ENCODE measurements at places on chromosomes 5 and 9.

DNA sequence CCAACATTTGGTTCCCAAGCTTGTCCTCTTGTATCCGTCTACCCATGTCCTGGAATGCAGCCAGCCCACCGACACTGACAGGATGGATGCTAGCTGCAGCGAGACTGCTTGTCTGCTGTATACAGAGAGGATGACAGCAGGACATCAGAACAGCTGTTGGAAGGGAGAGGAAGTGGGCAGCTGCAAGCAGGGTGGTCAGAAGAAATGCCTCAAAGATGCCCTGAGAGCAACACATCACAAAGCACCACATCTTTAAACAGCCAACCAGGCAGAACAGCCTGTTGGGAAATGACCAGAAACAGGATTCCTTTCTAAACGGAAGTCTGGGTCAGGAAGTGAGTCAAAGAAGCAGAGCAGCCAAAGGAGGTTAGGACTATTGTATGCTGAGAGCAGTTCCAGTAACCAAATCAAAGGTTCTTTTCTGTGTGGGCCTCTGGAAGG lies 219.1 kb downstream of the NDUFS4 start:
- DNase-seq: peak; percentile 60

DNA sequence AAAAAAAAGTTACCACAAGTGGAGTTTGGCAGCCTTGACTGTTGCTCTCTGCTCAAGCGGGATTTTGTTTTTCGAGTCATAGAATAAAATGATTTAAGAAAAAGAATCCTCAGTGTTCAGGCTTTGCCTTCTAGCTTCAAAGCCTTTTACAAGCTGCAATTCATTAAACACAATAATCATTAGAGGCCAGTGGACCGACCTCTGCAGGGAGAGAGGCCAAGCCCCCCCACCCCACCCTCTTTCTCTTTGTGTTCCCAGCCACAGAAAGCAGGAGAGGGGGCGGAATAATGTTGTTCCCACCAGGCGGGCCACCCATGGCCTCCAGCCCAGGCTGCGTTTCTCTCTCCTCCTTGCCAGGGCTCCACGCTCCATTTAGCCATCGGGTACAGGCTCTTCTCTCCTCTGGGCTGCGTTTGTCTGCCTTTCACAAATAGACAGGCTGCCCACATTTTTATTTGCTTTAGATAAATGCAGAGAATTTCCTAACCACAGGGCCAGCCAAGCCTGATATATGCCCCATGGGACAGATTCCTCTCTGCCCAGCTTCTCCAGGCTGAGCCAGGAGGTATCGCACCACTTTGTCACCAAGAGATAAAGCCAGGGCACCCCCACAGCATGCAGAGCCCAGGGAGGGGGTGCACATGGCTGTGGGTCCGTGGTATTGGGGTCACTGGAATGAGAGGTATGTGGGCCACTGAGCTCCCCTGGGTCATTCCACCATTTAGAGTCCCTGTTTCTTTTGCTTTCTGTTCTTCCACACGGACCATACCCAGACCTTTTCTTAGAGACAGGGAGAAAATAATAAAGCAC lies 318.8 kb downstream of the PIK3R1 start:
- peak; percentile 78 for DNase-seq

- DNase-seq: no peak
Measured at GRCh38 chr9:68896486-68896885, 117.4 kb downstream of the PRKACG start.

DNA sequence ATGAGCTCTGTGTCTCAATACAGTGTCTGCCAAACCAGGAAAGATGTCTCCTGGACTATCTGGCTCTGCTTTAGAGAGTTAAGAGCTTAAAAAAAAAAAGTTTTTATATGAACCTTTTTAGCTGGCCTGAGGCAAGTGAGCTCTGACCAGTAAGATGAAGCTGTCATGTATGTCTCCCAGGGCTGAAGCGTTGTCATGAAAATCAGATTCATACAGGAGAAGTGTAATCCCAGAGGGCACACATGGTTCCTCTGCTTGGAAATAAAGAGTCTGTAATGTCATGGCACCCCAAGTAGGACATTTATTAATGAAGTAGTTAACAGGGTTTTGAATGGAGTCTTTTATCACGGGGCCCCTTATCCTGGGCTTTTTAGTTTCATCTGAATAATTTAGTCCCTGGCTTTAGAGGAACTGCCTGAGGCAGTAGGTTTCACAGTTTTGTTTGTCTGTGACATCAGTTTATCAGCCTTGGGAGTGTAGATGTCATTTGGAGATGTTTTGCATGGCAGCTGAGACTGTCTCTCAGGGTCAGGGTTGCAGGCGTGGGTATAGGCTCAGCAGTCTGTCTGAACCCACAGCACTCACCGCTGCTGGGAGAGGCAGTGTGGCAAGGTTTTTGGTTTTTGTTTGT lies 223.3 kb downstream of the DIRAS2 start:
- no peak for DNase-seq

DNA sequence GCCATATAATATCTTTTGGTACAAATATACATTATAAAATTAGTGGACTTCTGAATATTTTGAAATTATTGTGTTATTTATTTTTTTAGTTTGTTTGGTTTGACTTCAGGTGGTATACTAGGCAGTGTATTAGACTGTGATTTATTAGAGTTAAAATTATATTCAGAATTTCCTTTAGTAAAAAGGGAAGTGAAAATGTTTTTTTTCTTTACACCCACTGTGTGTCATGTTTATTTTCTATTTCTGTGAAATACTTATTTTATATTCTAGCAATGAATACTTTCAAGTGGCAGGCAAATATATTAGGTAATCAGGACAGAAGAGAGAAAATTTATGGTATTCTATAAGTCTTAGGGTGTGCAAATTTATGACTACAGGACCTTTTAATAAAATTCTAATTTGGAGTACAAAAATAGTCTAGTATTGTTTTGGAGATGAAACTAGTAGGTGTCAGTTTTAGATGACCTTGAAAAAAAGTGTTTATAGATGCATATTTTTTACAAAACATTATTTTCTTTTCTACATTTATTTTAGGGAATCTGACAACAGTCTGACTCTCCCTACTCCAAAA lies 8.8 kb downstream of the CSNK1G3 start:
- no peak for DNase-seq

- peak; percentile 13 for DNase-seq
Measured at GRCh38 chr5:143680672-143681259, 131.2 kb upstream of the HMHB1 start.

DNA sequence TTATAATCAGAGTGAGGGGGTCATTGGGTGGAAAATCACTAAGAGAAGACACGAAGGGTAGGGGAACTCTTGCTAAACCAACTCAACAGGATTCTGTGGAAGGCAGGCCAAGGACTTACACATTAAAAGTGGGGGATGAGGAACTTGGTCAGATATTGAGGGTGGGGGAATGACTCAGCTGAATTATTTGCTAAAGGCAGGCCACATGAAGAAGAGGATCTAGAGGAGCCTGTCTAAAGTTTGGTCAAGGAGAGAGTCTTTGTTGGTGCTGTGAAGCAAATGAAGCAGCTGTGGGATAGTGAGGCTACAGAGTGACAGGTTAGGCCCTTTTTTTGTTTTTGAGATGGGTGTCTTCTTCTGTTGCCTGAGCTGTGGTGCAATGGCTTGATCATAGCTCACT lies 63.9 kb upstream of the SPRY4 start:
- peak; percentile 18 for DNase-seq

DNA sequence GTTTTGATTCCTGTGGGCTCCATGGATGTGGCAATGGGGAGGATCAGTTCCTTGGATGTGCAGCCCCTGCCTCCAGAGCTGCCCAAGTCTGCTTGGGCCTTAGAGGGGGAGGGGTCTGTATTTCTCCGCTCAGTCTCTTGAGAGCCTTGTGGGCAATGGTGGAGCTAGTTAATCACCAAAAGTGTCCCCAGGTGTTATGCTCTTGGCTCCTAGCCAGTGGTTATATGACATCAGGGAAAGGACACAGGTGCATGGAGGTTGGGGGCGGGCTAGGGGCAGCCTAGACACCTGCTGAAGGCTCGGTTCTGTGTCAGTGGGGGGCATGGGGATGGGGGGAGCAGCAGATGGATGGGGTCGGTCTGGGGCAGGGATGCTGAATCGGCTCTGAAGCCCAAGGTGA lies 12.4 kb upstream of the ARAP3 start:
- DNase-seq: no peak

GRCh38 chr9:89149726-89150125 lies 28.9 kb downstream of the SHC3 start:
- peak; percentile 81 for DNase-seq

GRCh38 chr9:38355115-38355514 lies 37.4 kb upstream of the ALDH1B1 start:
- DNase-seq: no peak

GRCh38 chr9:27535701-27536118 lies 6.1 kb upstream of the MOB3B start:
- no peak for DNase-seq

GRCh38 chr9:86072394-86072877 lies 26.9 kb downstream of the GOLM1 start:
- peak; percentile 13 for DNase-seq

GRCh38 chr5:135319928-135320606 lies 79.0 kb downstream of the MACROH2A1 start:
- no peak for DNase-seq

DNA sequence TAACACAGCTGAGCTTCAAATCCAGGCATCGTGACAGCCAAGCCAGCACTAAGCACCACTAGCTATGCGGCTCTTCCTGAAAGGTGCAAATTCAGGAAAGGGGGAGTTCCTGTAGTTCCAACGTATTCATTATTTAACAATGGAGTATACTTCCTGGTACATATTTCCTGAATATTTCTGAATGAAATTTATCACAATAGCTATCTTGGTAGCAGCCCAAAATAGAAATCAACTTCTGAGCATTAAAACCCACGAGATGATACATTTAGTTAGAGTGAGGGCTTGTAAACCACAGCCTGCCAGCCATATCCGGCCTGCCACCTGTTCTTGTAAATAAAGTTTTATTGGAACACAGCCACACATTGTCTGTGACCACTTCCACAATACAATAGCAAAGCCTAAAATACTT lies 109.7 kb upstream of the RETREG1 start:
- peak; percentile 60 for DNase-seq

- no peak for DNase-seq
Measured at GRCh38 chr9:96494215-96494800, 44.3 kb downstream of the HABP4 start.

DNA sequence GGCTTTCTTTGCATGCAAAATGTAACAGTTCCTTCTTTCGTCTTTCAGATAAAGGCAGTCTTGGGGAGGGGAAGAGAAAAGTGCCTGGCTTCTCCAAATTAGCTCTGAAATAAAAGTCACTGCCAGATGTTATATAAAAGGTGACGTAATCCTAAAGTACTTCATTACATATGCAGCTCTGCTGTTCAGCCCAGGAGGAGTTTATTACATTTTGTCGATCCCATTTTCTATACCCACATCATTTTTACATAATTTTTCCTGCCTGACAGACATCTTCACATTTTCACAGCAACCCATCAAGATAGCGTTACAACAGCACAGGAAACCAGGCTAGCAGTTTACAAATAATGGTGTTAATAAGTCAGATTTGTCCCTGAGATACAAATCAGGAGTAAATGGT lies 86.7 kb upstream of the SLC30A5 start:
- DNase-seq: no peak

GRCh38 chr9:69171049-69171448 lies 3.0 kb upstream of the TJP2 start:
- peak; percentile 87 for DNase-seq

DNA sequence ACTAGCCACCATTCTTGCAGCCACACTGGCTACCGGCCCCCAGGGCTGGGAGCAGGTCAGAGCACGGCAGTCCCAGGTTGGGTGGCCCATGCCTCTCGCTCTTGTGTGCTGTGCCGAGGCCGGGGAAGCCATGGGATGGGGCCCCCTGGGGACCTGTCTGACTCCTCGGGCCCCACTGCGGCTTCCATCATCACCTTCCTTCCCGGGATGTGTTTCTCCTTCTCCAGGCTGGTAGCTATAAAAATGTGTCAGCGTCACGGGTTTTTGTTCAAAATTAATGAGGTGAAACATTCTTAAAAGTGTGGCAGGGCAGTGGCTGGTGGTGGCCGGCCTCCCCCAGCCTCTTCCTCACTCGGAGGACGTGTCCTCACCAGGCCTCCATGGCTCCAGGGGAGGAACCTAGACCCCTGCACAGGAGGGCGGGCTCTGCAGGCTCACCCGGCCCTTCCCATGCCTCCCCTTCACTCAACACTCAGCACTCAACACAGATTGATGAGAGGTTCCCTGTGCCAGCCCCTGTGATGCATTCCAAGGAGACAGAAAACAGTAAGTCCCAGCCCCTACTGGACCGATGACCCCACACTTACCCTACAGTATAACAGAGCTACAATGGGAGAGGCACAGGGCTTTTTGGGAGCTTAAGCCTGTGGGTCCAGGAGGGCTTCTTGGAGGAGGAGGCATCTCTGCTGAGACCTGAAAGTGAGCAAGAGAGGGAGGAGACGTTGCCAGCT lies 43.2 kb downstream of the PTGES start:
- no peak for DNase-seq

- no peak for DNase-seq
Measured at GRCh38 chr9:116812231-116813030, 125.3 kb downstream of the TRIM32 start.

- DNase-seq: peak; percentile 21
Measured at GRCh38 chr5:126805063-126805462, 28.1 kb downstream of the LMNB1 start.

- DNase-seq: no peak
Measured at GRCh38 chr5:172632346-172633092, 8.5 kb upstream of the NEURL1B start.

GRCh38 chr9:95083086-95083768 lies 234.3 kb downstream of the FANCC start:
- DNase-seq: no peak

- no peak for DNase-seq
Measured at GRCh38 chr5:108409786-108410185, 27.9 kb upstream of the FBXL17 start.

DNA sequence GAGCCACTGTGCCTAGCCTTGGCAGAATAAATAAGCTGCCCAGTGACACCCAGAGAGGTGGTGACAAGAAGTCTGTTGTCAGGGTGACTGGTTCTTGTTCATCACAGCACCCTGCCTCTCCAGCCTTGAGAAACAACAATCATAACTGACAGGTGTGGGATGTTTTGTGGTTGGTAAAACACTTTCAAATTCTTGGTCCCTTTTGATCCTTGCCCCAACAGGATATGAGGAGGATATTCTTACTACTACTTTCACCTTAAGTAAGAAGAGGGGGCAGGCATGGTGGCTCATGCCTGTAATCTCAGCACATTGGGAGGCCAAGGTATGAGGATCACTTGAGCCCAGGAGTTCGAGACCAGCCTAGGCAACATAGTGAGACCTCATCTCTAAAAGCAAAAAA lies 14.2 kb upstream of the FRRS1L start:
- peak; percentile 17 for DNase-seq

DNA sequence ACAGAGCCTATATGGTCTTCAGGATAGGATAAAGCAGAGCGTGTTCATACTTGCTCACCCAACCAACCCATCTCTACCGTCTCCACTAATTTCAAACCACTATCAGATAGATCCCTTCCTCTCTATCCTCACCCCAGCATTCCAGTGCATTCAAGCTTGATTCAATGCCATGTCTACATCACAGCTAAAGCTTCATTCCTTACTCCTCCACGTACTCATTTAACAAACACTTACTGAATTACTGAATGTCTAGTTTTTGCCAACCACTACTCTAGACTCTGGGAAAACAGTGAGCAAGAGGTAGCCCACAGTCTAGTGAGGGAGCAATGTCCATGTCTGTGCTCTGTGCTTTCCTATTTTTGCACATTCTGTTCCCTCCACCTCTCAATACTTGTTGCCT lies 163.5 kb upstream of the MSX2 start:
- DNase-seq: peak; percentile 21

GRCh38 chr5:31235381-31235780 lies 41.9 kb downstream of the CDH6 start:
- peak; percentile 30 for DNase-seq

All from M059J (cell line).